Sigmoid colon (tissue), 7 donors: ENCODE measurements at places on chromosomes 7 and 10. TPM values are rescaled to one million over a fixed set of nuclear protein-coding genes. Genes with fewer than 3 reads are reported as not detected.

DNA sequence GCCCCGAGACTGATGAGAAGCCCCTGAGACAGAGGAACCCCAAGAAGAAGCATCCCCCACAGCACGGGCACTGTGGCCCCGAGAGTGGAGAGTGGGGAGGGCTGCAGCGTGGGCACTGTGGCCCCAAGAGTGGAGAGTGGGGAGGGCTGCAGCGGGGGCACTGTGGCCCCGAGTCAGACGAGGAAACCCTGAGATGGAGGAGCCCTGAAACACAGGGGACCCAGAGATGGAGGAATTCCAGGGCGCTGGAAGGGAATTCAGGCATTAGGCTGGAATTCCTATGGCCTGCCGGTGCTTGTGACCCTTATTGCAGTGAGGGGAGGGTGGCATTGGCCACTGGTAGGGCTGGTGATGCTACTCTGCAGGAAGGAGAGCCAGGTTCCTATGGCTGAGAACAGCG, 168.6 kb upstream of the SHH start:
- peaks cover 4% of the 10 kb centered on the region for H3K27me3 ChIP-seq
- H3K4me1 ChIP-seq: no peaks in the 10 kb centered on the region
- DNase-seq: peak; percentile 36
- no peak overlapping the region for H3K4me3 ChIP-seq

SORCS1 gene
- total RNA-seq: 10.5 TPM

NME8 gene
- total RNA-seq: 0.36 TPM

DNA sequence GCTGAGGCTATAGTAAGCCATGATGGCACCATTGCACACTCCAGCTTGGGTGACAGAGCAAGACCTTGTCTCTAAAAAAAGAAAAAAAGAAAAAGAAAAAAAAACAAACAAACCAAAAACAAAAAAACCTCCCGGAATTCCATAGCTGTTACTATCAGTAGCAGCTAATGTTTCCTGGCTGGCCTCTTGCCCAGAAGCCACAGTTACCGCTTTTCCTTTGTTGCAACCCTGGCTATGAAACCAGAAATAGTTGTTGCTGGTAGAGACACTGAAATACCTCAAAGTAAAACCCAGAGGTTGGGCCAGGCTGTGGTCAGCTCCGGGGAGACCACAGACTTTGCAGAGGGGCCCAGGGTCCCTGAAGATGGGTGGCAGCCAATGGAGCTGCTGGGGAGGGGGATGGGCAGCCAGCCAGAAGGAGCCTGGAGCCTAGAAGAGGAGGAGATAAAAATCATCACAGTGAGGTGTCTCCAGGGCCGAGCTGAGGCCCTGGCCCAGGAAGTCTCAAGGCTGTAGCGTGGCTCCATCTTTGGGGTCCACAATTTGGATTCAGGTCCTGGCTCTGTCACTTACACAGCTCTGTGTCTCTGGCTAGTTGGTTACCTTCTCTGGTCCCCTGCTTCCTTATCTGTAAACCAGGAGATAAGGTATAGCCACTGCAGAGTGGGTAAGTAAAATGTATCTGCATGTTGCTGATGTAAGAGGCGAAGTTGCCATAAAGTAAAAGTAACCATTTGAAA, 3.4 kb upstream of the CHST12 start:
- H3K4me3 ChIP-seq: no peak overlapping the region
- H3K27ac ChIP-seq: peak overlapping the region; percentile 75
- H3K36me3 ChIP-seq: no peaks in the 10 kb centered on the region
- peak; percentile 92 for DNase-seq

CUZD1 gene
- total RNA-seq: 0.66 TPM

C10orf95 gene
- not detected for total RNA-seq

- H3K27ac ChIP-seq: no peak overlapping the region
- H3K4me1 ChIP-seq: no peaks in the 10 kb centered on the region
- DNase-seq: no peak
- no peaks in the 10 kb centered on the region for H3K27me3 ChIP-seq
These were observed 38.1 kb upstream of the CDHR3 start for GRCh38 chr7:105924945-105925344.

MEST gene
- total RNA-seq: 9.3 TPM

CYP26C1 gene
- total RNA-seq: not detected

DNA sequence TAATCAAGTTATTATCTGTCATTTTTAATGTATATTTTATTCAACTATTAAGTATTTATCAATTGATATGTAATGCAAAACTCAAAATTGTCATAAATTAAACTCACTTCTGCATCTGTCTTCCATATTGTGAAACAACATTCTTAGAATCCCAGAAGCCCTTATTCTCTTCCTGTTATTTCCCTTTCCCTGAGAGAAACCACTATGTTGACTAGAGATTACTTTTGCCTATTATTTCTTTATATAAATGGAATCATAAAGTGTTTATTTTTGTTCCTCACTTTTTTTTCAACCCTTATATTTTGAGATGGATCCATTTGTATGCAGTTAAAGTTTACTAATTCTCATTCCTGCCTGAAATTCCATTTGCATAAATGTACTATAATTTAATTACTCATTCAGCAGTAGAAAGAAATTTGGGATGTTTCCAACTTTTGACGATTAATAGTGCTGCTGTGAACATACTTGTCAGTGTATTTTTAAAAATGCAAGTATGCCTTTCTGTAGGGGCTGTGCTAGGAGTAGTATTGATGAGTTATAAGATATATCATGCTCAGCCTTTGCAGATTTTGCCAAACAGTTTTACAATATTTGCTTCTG, 211.2 kb downstream of the SEMA3D start:
- no peak overlapping the region for H3K27ac ChIP-seq
- DNase-seq: no peak

GGCT gene
- 23.9 TPM for total RNA-seq

DNA sequence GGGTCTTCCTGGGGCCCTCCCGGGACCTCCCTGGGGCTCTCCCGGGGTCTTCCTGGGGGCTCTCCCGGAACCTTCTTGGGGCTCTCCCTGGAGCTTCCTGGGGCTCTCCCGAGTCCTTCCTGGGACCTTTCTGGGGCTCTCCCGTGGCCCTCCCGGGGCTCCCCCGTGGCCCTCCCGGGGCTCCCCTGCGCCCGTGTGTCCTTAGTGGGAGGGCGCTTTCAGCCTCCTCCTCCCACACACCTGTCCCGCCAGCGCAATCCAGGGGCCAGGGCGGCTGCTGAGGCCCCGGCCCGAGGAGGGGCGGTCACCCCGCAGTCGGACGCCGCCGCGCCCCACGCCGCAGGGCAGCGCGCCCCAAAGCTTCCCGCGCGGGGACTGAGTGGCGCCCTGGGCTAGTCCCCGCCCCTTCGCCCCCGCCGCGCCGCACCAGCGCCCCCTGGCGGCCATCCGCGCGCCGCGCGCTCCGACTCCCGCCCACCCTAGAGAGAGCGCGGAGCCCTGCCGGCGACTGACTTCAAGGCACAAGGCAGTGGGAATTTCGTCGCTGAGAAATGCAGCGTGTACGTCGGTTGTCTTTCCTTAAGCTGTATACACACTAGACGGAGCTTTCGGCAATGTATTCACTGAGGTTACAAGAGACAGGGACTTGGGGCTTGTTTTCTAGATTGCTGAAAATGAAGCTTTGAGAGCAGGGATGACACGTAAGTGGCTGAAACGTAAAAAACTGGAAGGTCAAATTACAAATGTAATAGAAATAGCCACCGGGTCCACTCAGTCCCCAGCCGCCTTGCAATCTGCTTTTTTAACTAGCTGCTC, 47.1 kb downstream of the INSIG1 start:
- no peak overlapping the region for H3K27ac ChIP-seq
- H3K36me3 ChIP-seq: no peaks in the 10 kb centered on the region
- peak overlapping the region; percentile 38 for H3K4me3 ChIP-seq

GRCh38 chr7:4268040-4268965, 413.8 kb upstream of the FOXK1 start:
- no peak for DNase-seq
- H3K27me3 ChIP-seq: no peaks in the 10 kb centered on the region
- H3K4me3 ChIP-seq: no peak overlapping the region
- H3K4me1 ChIP-seq: no peaks in the 10 kb centered on the region
- no peaks in the 10 kb centered on the region for H3K36me3 ChIP-seq
- no peak overlapping the region for H3K27ac ChIP-seq

GRCh38 chr7:51031216-51031615, 248.5 kb upstream of the GRB10 start:
- no peak overlapping the region for H3K4me3 ChIP-seq
- H3K27ac ChIP-seq: no peak overlapping the region
- no peak for DNase-seq
- H3K36me3 ChIP-seq: no peaks in the 10 kb centered on the region
- H3K4me1 ChIP-seq: peaks cover 18% of the 10 kb centered on the region
- H3K27me3 ChIP-seq: no peaks in the 10 kb centered on the region
